ENCODE measurements at places on chromosomes 7 and 10. TPM values are rescaled to one million over a fixed set of nuclear protein-coding genes. Genes with fewer than 3 reads are reported as not detected.

Gene TYSND1
- total RNA-seq: 14.0 TPM

Gene CXCL12
- 121 TPM for total RNA-seq

Gene CPEB3
- total RNA-seq: 7.2 TPM

Gene OR2A2
- total RNA-seq: not detected

Gene CDK1
- total RNA-seq: 59.5 TPM

Measured in tongue (tissue), 3 donors.